ENCODE measurements at places on chromosomes 4 and X.

DNA sequence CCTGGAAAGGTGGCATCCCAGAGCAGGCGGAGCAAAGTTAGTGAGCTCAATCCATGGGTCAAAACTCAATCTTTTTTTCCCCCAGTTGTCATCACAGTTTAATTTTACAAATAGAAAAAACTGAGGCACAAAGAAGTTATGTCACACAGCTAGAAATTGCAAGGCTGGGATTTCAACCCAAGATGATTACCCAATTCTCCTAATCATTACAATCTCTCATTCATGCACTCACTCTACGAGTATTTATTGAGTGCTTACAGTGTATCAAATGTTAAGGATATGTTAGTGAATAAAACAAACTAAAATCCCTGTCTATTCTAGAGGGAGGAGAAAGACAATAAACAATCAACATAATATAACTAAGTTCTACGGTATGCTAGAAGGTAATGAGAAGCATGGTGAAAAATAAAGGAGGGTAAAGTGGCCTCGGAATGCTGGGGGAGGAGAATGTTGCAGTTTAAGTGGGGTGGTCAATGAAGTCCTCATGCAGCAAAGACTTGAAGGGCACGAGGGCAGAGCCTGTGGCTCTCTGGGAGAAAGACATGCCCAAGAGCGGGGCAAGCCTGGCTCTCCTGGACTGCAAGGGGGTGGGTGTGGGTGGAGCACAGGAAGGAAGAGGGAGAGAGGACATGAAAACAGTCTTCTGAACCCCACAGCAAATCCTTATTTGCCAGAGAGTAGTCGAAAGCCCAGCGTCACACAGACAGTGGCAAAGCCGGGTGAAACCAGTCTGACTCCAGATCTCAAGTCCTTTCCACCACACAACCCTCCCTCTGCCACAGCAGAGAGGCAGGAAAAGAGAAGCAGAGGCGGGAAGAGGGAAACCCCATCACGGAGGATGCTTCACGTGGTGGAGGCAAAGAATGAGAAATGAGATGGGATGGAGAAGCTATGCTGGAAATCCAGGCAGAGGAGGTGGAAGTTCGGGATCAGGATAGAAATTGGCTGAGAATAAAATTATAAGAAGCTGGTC, 48.3 kb downstream of the RAB33B start:
- DNase-seq, result no peak

DNA sequence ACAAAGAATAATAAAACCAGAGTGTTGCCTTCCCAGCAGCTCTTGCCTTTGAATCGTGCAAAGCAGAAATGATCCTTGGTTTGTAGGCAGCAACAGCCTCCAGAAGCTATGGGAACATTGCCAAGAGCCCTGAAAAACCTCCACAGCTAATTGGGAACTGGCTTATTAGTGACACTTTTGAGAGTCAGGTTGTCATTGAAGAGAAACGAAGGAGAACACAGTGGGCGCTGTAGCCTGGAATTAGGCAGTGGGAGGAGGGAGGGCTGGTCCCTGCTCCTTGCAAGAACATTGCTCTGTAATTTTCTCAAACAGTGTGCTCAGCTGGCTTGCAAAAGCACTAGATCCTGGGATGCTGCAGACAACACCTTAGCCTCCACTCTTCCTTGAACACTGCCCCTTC, 331.5 kb upstream of the EMCN start:
- DNase-seq, result no peak

- no peak for DNase-seq
These were observed 54.2 kb downstream of the RPS3A start for GRCh38 chr4:151153585-151153984.

GRCh38 chr4:98642991-98643426, 15.4 kb downstream of the TSPAN5 start:
- DNase-seq, result no peak

GRCh38 chr4:10180603-10180926, 64.0 kb upstream of the WDR1 start:
- DNase-seq, result no peak

GRCh38 chr4:53003959-53004358, 141.8 kb downstream of the RASL11B start:
- no peak for DNase-seq

DNA sequence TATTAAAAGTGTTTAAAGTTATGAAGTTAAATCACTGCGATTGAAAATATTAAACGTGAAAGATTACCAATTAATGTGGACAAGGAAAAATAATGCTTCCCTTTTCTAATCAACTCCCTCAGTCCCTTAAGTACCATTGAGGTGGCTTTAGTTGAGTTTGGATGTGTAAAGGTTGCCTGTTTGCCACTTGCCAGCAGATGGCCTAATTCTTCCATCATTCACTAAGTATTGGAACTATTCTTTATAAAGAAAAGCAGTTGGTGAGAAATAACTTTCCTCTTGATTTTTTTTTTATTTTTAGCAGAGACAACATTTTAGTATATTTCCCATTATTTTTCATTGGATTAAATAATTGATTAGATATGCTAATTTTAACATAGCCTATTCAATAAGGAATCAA, 295.9 kb upstream of the TACR3 start:
- no peak for DNase-seq

GRCh38 chr4:82367438-82368097, 6.2 kb downstream of the HNRNPD start:
- DNase-seq, result no peak

GRCh38 chrX:40385256-40385655, 195.5 kb upstream of the ATP6AP2 start:
- no peak for DNase-seq

DNA sequence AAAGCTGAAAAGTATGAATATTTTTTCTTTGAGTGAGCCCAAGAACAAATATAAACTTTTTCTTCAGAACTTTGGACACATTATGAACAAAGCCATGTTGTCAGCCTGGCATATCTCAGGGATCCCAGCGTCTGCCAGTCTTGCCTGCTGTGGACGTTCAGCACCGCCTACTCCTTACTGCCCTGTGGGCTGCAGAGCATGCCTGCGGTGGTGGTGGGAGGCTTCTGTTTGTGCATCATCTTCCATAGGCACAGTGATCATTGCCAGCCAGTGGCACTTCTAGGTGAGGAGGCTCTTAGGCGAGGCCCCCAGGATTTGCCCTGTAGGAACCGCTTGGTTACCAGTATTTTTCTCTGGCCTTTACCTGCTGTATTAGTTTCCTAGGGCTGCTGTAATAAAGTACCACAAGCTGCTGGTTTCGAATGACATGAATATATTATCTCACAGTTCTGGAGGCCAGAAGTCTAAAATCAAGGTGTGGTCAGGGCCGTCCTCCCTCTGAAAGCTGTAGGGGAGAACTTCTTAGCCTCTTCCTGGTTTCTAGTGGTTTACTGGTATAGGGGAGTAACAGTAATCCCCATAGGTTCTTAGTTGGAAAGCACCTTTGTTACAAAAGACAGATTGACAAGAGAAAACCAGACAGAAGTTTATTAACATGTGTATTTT, 15.4 kb downstream of the ANXA3 start:
- DNase-seq, result no peak

DNA sequence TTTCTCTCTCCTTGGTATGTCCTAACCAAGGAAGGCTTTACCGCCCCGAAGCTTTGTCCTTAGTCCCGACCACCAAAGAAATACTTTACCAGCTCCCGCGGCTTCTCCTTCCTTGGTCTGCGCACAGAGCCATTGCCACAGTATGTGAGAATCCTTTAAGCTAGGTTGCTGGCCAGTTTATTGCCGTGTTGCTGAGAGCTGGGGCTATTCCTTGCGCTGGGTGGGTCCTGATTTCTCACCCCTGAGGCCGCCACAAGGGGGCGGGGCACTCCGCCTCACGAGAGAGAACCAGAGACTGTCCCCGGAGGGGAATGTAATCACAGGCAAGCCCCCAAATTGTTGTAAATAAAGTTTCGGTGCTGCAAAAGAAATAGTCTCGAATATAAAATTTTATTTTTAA, 331.0 kb upstream of the PCDH10 start:
- no peak for DNase-seq

DNA sequence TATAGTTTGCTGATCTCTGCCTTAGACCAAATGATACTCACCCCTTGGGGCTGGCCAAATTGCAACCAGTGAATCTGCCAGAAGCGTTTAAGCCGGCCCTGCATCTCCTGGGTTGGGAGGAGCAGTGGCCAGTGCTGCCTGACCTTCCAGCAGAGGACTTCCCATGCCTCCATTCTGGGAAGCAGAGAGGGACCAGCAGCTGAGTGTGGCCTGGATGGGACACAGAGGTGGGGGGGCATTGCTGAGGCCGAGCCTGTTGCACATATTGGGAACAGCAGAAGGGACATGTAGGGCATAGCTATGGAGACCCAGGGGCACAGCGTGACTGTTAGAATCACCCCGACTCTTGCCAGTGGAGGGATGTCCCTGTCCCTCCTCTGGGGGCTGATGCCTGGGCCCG, 93.3 kb downstream of the CPZ start:
- no peak for DNase-seq

DNA sequence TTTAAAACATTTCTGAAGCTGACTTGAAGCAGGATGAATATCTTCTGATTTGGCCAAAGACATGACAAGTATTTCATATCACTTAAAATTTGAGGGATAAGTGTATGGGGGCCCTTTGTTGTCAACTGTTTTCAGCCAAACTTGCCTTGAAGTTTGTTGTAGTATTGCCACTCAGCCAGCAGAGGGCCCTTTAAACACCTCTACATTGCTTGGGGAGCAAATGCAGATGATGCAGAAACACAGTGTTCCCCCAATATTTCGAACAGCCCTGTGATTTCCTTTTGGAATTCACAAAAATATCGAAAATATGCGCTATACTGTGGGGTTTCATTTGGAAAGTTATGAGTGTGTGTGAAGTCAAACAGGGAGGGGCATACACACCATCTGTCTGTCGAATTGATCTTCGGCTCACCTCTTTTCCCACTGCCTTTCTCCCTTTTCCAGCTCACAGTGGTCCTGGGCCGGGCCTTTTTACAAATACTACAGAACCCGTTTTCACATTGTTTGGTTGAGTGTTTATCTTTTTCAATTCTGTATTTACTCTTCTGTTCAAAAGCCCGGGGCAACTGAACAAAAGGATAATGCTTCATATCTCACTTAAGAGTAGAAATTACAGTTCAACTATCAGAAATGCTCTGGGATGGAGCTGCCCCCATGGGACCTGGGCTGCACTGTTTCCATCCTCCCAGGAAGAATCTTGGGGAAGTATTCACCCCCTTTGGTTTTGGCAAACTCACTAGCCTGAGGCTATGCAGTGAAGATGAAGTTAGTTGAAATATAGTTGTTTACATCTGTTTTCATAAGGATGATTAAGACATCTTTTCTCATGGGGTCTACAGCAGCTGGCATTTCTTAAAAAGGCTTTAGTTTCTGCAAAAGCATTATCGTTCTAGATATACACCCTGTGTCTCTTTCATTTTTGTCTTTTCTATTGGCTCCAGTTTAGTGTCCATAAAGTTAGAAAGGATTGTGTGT, 137.6 kb downstream of the EGF start:
- peak; percentile 31 for DNase-seq

- DNase-seq, result peak; percentile 65
These were observed 137.5 kb downstream of the AMMECR1 start for GRCh38 chrX:110180176-110180927.

GRCh38 chrX:154058214-154058997, 38.7 kb upstream of the IRAK1 start:
- no peak for DNase-seq

- no peak for DNase-seq
These were observed 44.6 kb upstream of the KLHL34 start for GRCh38 chrX:21702725-21703124.

DNA sequence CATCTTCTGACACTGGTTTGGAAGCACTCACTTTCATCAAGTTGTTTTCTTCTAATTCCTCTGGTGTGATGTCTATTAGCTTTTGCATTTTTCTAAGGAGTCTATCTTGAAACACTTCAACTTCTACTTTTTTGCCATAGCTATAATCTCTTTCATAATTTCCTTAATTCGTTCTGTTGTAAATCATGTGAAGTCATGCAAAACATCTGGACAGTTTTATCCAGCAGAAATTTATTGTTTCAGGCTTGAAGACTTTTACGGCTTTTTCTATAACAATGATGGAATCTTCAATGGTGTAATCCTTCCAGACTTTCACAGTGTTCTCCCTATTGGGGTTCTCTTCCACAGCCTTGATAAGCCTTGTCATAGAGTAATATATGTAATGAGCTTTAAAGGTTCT, 74.9 kb upstream of the PABPC4L start:
- DNase-seq, result no peak

- DNase-seq, result no peak
These were observed 63.5 kb upstream of the PLAC8 start for GRCh38 chr4:83178029-83178428.

- DNase-seq, result no peak
These were observed 76.4 kb downstream of the NBDY start for GRCh38 chrX:56805399-56805798.

DNA sequence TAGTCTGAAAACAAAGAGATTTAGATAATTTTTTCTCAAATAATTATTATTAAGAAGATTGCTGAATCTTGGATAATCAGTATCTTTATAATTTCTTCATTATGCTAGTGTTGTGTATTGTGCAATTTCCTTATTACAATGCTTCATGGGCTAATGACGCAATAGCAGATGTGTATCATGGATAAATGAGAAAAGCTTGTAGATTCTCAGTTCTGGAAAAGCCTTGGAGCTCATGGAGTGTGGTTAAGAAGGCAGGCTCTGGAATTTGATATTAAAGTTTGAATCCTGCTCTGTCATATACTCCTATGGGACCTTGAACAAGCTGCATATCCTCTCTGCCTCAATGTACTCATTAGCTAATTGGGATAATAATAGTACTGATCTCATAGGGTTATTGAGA, 18.9 kb upstream of the CXCL8 start:
- no peak for DNase-seq

DNA sequence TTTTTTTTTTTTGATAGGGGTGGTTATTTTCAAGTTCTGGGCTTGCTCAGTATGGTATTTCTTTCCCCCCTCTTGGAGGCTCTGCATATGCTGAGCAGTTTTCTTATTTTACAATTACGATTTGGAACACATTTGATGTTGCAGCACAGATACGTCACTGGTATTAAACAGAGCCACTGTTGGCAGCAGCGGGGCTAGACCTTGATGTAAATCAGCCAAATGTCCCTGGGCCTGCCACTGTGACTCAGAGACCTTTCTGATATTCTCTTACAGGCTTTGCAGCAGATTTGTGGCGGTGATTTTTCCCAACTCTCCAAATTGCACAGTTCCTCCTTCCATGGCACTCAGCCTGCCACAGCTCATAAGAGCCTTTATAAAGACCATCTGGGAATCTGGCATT, 81.1 kb downstream of the VMA21 start:
- DNase-seq, result no peak
